Stimulated activated CD8-positive, alpha-beta memory T cell treated with anti-CD3 and anti-CD28 coated beads, Interleukin-15, amount 100 ng/mL, for 24 hours (primary cell): ENCODE measurements at places on chromosomes 2 and 18.

DNA sequence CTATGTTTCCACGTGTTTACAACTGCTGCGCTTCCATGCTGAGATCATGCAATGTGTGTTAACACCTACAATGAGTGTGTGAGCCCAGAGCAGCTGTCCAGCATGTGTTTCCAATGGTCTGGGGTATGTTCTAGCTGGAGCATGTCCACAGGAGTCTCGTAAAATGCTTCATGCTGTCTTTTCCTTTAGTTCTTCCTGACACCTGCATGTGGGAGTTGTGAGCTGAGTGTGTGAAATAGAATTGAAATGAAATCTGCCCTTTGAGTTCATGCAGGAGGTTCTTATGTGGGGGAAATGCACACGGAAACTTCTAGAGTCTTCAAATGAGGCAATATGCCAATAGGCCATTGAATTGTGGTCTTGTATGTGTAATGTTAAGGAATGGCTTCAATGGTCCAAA is 205.1 kb downstream of the RND3 start:
- DNase-seq = no peak

GRCh38 chr2:208134928-208135586 is 5.4 kb upstream of the CRYGC start:
- no peak for DNase-seq

DNA sequence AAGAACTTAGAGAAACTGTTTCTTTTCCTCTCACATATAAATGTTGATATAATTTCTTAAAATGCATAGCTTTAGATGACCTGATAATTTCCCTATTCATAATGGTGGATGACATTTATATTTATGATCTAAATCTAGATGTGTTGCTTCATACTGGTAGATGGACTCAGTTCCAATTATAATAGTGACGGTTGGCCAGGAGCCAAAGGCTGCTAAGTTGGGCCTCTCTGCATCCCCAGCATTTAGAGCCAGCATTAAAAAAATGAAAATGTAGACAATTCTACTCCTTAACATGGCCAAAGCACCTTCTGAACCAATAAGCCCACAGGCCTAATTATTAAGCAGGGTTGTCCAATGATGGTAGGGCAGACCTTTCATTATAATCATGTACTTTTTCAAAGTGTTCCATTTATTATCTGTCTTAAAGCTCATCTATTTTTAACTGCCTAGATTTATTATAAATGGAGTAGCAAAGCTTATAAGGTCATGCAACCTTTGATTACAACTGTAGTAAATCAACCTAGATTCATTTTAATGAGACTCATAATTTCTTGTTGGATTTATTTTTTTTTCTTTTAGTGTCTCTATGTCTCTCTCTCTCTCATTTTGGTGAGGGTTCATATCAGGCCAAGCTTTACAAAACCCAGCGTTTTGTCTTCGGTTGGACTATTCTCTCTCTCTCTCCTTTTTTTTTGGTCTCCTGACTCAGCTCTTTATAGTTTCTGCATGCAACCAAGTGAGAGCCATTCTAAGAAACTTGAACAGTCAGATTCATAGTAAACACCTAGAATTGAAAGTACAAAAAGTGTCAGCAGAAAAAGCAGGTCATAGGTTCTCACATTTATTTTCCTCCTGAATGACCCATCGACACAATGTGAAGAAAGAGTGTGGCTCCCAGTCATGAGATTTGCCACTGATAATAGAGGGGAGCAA is 2016.1 kb upstream of the PIK3C3 start:
- DNase-seq = no peak

DNA sequence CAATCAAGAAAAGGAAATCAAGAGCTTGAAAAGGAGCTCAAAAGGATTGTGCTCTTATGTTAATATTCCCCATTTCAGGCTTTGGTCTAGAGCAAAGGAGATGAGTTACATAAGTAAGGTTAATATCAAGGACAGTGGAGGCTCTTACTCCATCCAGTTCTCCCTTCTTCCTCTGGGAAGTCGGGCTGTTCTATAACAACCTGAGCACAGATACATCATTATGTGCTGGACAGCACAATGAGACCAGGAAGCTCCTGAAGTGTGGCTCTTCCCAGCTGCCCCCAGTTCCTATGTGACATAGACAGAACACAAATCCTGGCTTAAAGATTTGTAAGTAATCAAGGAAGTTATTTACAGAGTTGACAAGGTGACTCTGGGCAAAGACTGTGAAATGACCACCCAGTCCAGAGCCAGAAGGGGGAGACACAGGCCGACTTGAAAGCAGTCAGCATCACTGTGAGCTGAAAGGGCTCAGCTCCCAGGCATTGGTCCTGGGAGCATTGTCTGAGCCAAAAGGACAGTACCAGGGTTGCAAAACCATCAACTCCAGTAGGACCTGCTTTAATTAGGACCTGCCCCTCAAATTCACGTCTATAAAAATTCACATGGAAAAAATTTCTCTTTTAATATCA is 917.6 kb upstream of the ACVR2A start:
- DNase-seq = no peak

DNA sequence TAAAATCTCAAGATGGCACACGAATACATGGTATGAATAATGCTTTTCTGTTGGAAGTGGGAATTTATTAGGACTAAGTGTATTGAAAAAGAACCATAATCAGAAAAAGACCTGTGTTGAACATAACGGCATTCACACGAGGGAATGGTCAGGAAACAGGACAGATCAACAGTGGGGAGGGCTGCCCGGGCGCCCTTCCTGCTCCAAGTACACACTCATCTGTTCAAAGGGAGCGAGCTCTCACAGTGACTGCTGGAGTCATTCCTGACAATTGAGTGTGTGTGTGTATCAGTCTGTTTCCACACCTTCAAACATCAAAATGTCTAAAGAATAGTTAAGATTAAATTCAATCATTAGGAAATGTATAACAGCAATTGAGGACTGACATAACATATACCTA is 167.2 kb downstream of the HDAC4 start:
- DNase-seq = no peak

DNA sequence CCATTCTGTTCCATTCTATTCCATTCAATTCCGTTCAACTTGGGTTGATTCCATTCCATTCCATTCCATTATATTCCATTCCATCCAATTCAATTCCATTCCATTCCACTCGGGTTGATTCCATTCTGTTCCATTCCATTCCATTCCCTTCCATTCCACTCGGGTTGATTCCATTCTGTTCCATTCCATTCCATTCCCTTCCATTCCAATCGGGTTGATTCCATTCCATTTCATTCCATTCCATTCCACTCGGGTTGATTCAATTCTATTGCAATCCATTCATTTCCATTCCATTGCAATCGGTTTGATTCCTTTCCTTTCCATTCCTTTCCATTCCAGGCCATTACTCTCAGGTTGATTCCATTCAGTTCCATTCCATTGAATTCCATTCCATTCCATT is 1138.4 kb downstream of the RPIA start:
- DNase-seq = no peak

DNA sequence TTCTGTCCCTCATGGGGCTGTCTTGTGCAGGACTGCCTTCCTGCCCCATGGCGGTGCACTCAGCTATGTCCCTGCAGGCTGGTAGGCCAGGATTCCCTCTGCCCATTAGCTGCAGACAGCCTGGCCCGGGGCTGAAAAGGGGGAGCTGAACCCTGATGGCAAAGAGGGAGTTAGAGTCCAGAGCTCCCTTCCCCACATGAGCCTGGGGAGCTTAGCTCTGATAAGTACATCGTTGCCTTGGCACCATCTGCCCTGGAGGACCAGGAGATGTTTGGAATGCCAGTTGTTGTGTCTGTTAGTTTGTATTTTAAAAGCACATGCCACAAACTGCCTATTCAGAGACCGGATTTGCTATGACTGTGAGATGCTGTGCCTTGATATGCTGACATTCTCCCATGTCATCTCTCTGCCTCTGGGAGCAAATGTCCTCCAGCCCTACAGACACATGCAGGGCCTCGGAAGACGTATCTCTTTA is 65.1 kb upstream of the AFF3 start:
- DNase-seq = no peak

- no peak for DNase-seq
Measured at GRCh38 chr2:199933466-199933865, 21.8 kb downstream of the TYW5 start.

GRCh38 chr2:121133551-121134319 is 151.3 kb downstream of the TFCP2L1 start:
- DNase-seq = no peak

- no peak for DNase-seq
Measured at GRCh38 chr18:76855594-76855993, 33.2 kb downstream of the ZNF236 start.

DNA sequence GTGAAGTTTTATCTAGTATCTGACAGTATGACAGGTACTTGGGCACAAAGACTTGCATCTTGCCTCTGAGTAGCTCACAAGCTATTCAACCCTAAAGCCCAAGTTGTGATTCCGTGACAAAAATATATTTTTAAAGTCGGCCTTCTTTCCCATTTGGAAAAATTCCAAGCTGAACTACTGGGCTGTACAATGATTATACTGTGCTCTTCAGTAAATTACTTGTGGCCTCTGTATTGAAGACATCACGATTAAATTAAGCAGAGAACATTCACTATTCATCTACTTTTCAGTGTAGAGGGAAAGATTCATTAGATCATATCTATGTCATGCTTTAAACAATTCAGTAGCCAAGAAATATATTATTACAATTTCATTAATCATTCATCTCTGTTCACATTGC is 282.2 kb downstream of the CDH2 start:
- DNase-seq = no peak

DNA sequence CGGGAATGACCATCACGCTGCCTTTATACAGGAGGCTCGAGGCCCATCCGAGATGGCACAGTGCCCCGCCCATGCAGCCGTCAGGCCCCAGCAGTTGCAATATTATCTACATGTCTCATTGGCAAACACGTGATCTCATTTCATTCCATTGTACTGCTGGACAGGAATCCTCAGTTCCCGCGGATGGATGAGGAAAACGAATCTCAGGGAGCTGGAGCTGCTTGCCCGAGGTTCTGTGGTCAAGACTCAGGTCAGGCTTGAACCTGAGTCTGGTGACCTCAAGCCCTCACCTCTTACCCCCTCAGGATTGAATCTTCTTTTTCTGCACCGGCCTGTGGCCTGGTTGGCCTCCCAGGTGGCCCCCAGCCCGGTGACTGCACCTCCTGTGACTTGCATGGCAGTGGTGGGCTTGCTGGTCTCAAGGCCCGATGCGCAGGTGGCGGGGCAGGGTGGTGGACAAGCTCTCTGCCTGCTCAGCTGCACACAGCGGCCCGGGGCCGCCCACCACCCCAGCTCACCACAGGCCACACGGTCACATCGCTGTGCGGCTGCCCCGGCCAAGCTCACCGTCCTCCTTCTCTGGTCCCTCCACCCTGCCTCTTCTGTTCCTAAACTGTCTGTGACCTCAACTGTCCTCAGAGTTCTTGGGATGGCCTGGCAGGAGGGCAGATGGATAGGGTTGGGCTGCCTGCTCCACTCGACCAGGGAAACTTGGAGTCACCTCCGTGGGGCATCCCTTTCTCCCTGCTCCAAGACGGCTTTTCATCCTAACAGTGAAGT is 52.0 kb upstream of the HS6ST1 start:
- DNase-seq = no peak

- no peak for DNase-seq
Measured at GRCh38 chr2:212288308-212288707, 250.3 kb downstream of the ERBB4 start.

DNA sequence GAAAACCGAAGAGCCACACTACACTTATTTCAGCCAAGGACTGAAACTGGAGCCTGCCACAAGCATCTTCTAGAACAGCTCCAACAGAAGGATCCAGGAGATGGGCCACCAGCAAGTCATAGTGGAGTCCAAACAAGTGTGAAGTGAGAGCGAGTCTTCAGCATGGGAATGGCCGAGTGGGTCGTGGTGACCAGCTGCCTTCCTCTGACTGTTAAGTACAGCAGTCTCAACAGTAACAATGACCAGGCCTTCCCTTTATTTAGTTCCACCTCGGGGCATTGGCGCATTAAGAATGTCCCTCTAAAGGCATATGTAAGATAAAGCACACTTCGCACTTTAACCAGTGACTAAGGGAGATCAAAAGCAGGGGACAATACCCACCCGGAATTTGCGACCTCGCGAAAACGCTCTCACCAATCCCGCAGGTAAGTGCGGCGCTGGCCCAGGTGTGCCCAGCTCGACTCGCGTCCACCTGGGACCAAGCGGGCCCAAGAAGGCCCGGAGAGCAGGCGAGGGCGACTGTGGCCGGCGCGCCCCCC is 1.1 kb downstream of the L3MBTL4 start:
- no peak for DNase-seq

DNA sequence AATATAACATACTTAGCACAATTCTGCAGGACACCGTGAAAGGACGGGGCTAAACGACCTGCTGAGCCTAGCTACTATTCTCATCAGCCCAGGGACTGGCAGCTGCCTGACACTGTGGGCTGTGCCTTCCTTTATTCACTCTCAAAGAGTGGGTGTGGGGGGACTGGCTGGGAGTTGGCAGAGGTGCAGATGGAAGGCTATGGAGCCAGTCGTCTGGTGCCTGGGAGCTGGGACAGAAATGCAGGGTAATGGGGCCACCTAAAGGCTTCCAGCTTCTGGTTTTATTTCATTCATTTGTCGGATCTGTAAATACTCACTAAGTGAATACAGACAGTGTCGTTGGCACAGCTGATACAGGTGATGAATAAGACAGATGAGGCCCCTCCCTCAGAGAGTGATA is 56.0 kb upstream of the NFU1 start:
- DNase-seq = no peak

DNA sequence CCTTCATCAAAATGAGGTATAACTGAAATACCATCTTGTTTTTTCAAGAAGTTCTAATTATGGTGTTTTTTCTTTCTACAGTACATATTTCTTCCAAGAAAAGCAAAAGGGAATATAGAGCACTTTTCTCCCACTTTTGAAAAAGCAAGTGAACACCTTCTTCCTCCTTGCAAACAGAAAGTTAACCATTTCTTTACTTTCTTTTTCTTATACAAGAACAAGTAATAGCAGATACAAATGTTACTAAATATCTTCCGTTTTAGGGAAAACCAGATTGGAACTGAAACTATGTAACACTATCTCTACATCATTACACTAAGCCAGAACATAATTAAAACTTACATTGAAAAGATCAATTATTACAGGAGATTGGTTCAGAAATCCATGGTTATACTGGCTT is 44.0 kb downstream of the COBLL1 start:
- no peak for DNase-seq

DNA sequence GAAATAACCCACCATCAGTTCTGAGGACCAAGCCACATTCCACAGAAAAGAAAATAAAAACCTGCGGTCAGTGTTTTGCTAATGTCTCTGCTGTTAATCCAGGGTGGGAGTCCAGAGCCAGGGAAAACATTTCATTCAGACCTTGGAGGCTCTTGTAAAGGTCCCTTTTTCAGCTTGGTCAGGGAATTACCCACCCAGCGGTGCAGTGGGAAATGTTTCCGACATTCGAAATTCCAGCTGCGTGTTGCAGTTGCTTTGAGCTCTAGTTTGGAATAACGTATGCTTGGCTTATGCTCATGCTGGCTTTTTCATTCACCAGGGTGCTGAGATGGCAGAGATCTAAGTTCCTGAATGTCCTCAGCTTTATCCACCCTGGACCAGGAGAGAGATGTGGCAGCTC is 219.1 kb downstream of the TRIB2 start:
- no peak for DNase-seq
